Brain microvascular endothelial cell (primary cell): ENCODE measurements at places on chromosomes 2 and 18.

DNA sequence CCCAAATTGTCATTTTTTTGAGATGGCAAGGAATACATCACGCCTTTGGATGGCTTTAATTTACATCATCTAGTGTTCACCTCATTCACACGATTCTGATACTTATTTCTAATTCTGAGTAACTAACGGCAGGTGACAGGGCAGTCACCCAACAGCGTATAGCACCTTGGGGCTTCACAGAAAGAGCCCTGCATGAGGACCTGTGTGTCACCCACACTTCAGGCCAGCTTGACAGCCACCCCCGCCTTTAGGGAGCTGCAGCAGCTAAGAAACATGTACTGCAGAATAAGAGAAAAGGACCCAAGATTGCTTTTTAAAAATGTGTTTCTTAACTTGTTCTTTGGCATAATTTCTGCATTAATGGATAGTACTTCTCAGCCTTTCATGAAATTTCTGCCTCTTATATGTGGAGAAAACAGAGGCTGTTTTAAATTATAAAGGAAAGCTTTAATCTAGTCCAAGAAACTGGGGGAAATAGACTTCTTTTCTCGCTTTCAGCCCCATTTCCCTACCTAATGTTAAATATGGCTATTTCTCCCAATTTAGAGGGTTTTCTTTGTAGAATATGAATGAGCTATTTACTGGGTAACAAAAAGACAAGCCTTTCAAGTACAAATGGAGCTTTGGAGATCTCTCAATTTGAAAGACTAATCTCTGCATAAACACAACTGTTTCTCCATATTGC is 245.1 kb downstream of the LDLRAD4 start:
- no peak for DNase-seq

DNA sequence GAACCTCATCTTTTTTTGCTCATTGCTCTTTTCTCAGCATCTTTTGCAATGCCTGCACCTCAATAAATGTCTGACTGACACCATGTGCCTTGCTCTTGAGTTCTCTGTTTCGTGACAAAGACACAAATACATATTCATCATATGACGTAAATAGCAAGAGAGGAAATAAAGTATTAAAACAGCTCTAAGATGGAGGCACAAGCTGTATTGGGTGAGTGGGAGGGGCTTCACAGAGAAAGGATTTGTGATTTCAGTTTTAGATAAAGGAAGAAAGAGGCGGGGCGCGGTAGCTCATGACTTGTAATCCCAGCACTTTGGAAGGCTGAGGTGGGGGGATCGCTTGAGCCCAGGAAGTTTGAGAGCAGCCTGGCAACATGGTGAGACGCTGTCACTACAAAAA is 2.9 kb downstream of the CAD start:
- DNase-seq: no peak

DNA sequence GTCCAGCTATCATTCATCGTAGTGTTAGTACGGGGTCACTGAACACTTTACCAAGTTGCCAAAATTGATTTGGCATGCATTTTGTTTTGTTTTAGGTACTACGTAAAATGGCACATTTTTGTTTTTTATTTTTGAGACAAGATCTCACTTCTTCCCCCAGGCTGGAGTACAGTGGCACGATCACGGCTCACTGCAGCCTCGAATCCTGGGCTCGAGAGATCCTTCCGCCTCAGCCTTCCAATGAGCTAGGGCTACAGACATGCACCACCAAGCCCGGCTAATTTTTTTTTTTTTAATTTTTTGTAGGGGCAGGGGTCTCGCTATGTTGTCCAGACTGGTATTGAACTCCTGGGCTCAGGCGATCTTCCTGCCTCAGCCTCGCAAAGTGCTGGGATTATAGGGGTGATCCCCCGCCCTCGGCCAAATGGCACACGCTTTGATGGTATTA is 786 bp downstream of the TAF1B start:
- no peak for DNase-seq

- no peak for DNase-seq
Measured at GRCh38 chr2:10934979-10935350, 23.2 kb downstream of the KCNF1 start.

GRCh38 chr2:56892382-56892781 is 708.6 kb downstream of the CCDC85A start:
- DNase-seq: no peak

DNA sequence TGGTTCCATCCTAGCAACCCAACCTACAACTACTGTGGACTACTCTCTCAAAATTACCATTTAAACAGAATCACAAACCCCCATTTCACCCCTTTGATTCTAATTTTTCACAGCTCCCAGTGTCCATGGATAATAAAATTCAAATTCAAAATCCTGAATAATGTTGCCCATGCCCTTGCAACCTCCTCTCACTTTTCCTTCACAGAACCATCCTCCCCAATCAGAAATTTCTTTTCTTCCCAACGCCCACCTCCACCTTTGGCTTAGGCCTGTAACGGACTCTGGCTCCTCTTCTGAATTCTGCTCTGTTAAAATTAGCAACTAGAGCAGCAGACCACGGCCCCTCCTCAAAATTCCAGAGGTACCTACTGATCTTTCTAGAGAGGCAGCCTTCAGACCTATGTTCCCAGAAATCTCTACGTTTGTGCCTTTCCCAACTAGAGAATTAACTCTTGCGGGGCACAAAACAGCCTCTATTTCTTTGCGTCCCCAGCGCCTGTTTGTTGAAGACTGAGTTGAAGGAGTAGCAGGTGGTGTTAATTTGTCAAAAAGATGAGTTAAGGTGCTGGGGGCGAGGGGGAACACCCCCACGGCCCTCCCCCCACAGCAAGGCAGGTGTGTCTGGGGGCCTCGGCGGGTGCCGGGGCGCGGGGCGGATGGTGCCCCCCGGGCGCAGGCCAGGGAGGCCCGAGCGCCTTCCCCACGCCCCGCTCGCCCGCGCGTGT is 428 bp upstream of the MAP3K20 start:
- no peak for DNase-seq

DNA sequence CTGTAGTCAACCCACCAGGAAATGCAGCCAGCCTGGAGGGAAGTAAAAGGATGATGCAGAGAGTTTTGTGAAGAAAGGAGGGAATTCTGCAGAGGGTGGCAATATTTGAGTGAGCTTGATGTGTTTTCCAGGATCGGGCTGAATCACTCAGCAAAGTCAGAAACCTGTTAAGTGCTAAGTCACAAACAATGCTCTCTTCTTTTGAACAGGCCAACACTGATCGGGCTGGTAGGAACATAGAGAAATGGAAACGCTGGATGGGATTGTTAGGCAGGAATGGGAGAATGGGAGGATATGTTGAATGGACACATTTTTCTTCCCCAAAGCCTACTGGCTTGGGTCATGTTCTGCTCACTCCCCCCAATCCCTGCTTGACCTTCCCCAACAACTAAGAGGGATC is 36.6 kb downstream of the KCNS3 start:
- no peak for DNase-seq

DNA sequence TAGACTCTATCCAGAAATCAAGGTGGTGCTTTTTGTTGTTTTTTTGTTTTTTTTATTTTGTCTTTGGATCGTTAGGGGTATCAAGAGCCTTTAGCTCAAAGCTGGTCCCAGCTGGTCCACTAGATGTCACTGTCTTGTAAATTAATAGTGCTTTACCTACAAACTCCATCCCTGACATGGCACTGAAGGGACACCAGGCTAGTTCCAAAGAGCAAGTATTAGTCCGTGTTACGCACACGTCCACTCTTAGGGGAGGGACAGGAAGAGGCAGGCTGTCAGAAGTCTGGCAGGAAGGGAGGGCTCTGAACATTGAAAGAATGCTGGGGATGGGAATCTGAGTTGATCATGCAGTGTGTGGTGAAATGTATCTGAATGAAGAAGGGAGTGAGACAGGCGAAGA is 85.9 kb upstream of the CCBE1 start:
- peak; percentile 80 for DNase-seq
